ENCODE measurements at places on chromosomes 6 and 20. TPM values are rescaled to one million over a fixed set of nuclear protein-coding genes. Genes with fewer than 3 reads are reported as not detected.

GRCh38 chr20:57384953-57385761 lies 6.0 kb upstream of the RBM38 start:
- no peak for DNase-seq

PNPLA1 gene
- total RNA-seq, result 4.2 TPM

GRCh38 chr6:142822842-142823241 lies 122.1 kb downstream of the HIVEP2 start:
- DNase-seq, result no peak

DNA sequence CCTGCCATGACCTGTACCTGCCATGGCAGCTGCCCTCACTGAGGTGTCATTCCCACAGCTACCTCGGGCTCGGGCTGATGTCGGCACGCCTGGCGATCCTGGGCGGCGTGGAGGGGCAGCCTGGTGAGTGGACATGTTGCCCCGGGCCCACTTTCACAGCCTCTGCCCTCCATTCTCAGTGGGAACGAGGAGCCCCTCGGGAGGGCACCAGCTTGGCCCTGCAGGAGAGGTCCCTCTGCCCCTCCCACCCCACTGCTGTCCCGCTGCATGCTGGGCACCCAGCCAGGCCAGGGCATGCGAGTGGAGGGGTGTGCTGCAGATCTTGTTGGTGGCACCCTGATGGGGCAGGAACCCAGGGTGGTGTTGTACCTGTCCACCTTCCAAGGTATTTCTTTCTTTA lies 23.0 kb downstream of the ENTPD6 start:
- no peak for DNase-seq
